ENCODE measurements at places on chromosomes 7 and 10.

- peak; percentile 64 for DNase-seq
Observed at GRCh38 chr10:17029581-17030271, 99.9 kb downstream of the CUBN start.

GRCh38 chr10:97412891-97413304 is 11.8 kb upstream of the RRP12 start:
- no peak for DNase-seq

DNA sequence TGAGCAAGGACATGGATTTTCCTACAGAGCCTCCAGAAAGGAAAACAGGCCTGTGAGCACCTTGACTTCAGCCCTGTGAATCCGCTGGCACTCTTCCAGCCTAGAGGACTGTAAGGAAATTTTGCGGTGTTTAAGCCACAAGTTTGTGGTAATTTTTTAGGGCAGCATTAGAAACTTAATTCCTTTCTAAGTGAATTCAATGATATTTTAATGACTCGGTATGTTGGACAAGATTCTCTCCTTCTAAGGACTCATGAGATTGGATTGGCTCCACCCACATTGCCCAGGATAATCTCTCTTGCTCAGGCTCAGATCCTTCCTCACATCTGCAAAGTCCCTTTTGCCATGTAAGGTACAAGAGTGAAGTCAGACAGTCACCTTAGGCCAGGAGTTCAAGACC is 4.5 kb downstream of the LYZL2 start:
- DNase-seq, result no peak

DNA sequence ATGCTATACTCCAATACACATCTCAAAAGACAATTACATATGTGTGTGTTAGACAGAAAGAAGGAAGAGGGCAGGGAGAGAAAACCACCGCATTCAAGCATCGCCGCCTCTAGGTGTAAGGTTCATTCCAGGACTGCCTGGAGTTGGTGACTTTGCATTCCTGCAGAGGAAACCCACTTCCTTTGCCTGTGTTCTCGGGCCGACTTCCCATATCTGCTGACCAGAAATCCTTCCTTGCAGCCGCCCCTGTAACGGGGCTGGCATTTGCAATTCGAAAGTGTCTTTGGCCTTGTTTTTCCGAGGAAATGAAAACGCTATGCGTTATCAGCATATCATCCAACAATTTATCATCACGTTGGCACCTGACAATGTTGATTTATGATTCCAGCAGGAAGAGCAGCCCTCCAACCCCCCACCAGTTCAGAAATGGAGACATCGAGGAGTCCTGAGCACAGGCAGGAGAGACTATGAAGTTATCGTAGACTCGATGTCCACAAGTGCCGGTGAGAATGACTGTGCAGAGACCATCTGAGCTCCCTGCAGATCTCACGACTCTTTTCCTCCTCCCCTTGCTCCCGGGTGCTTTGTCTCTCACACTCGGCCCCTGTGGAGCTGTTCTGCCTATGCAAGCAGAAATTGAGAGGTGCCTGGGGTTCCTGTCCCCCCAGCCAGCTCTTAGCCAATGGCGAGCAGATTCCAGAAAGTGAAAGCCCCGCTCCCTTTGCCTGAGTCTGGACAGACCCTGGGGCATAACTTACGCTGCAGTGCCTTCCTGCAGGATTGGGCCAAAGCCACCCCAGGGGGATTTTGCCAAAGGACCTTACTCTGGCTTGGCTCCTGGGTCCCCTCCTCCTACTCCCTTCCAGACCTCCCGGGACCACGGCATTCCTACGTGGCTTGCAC is 68.9 kb upstream of the FOXK1 start:
- no peak for DNase-seq

DNA sequence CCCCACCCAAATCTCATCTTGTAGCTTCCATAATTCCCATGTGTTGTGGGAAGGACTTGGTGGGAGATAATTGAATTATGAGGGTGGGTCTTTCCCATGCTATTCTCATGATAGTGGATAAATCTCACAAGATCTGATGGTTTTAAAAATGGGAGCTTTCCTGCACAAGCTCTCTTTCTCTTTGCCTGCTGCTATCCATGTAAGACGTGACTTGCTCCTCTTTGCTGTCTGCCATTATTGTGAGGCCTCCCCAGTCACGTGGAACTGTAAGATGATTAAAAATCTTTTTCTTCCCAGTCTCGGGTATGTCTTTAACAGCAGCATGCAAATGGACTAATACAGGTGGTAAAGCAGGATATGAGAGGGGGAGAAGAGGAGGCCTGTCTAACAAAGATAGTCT is 88.3 kb downstream of the TMEM106B start:
- DNase-seq, result no peak

DNA sequence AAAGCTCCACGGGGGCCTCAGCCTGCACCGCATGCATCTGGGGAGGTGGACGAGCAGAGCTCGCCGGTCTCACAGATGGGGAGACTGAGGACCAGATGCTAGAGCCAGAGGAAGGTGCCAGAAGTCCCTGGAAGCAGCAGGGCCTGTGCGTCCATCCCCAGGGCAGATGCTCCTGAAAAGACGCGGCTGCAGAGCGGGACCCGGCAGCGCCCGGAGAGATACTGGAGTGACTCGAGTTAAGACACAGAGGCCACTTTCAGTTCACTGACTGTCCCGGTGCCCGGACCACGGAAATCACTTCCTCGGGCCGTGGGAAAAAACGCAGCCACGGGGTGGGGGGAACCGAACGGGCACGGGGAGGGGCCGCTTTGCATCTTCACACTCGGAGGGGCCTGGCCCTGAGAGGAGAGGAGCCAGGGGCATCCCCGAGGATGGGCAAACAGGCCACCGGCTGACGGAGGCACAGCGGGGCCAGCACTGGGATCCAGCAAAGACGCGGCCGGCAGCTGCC is 85.4 kb downstream of the FOXL3 start:
- no peak for DNase-seq

DNA sequence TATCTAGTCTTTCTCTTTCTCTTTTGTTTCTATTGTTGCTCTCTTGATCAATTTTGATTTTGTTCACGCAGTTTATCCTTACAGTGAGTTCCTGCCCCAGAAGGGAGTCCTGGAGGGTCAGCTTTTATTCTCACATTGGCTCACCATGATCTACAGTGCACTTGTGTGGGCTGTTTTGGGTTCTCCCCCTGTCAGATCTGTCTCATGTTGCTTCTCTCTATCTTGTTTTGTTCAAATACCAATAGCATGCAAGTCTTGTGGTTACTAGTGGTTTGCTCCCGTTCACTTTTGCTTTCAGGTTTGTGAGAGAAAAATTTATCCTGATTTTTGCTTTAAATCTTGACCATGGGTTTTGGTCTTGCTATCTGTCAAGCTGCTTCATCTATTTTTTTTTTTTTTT is 74.3 kb downstream of the PTN start:
- no peak for DNase-seq

- no peak for DNase-seq
Observed at GRCh38 chr10:119450606-119451299, 91.8 kb downstream of the RGS10 start.

GRCh38 chr10:28620251-28620650 is 57.1 kb upstream of the BAMBI start:
- no peak for DNase-seq

Data from stimulated activated CD4-positive, alpha-beta T cell treated with anti-CD3 and anti-CD28 coated beads, Interleukin-2, amount 100 ng/mL, for 48 hours (primary cell).